GM06990 (cell line): ENCODE measurements at places on chromosomes 3 and 15.

- DNase-seq, result no peak
Measured at GRCh38 chr15:34725556-34725955, 29.2 kb downstream of the GJD2 start.

GRCh38 chr3:52743152-52743551, 27.6 kb downstream of the NEK4 start:
- no peak for DNase-seq

- no peak for DNase-seq
Measured at GRCh38 chr3:141431411-141432378, 55.1 kb upstream of the RASA2 start.

DNA sequence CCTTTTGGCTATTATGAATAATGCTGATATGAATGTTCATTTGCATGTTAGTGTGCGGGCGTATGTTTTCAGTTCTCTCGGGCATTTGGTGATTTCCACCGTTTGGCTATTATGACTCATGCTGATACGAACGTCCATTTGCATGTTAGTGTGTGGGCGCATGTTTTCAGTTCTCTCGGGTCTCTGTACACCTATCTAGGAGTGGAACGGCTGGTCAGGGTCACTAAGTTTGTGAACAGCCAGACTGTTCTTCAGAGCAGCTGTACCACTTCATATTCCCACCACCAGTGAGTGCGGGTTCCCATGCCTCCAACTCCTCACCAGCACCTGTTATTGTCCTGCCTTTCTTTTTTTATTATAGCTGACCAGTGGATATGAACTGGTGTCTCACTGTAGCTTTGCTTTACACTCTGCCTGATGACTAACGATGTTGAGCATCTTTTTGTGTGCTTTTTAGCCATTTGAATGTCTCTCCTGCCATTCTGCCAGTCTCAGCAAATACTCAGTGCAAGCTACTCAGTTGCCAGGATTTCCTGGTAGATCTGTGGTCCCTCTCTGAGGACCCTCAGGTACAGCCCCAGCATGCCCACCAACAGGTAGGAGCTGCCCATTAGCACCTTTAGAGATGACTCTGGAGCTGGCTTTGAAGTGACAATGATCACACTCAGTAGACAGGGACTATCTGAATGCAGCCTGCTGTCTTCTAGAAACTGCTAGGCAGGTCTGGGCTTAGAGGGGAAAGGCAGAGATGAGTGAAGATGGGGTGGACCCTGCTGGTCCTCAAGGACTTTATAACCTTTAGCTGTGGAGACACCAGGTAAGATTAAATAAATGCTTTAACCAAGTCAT, 141.1 kb downstream of the XXYLT1 start:
- peak; percentile 85 for DNase-seq

DNA sequence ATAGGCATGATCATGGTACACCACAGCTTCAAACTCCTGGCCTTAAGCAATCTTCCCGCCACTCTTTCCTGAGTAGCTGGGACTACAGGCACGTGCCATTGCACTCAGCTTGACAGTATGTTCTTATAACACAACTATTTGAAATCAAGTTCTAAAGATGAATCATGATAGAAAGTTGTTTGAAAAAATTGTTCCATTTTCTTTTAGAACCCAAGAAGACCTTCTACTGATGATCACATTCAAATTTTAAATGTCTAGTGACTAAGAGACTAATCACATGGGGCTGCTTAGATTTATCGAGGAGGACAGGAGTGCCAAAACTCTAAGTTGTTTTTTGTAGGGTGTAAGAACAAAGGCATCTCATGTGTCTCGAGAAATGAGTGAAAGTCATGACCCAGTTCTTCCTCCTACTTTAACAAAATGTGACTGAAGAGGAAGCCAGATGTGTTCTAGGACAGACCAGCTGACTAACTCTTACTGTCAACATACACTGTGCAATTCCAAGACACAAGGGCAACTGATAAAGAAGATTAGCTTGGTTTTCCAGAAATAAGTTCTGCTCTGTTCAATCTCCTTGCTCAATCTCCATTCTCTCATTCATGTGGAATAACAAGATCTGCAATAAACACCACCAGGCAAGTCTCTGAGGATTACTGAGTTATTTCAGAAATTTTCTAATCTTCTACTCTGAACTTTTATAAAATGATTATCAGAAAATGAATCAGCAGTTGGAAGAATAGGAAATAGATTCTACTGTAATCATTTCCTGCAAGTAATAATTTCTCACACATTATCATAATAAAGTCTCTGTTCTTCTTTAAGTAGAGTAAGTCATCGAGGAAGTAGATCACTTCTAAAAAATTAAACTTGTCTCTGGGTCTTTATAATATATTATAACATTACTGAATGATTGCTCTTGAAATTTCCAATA, 122.6 kb upstream of the CCNL1 start:
- DNase-seq, result no peak

GRCh38 chr3:176927706-176928581, 269.3 kb downstream of the TBL1XR1 start:
- DNase-seq, result no peak

- no peak for DNase-seq
Measured at GRCh38 chr3:180563406-180563805, 38.6 kb upstream of the TTC14 start.

DNA sequence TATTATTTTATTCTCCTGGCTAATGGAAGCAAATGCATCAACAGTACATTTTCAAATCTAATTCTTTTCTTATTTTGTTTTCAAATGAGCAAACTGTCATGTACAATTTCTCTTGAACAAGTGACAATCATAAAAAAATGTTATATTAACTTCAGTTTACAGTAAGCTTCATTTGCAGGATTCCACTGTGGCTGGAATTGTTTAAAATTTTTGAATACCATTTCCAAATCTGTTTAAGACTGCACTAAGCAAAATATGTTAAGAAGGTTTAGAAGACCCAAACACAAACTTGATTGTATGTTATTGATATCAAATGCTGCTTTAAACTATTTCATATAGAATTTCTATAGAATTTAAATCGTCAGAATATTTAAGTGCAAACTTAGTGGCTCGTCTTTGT, 92.8 kb downstream of the ZNF280D start:
- no peak for DNase-seq

GRCh38 chr15:25544076-25544475, 105.3 kb upstream of the UBE3A start:
- DNase-seq, result no peak

- DNase-seq, result no peak
Measured at GRCh38 chr3:193207290-193208273, 33.4 kb upstream of the PLAAT1 start.

GRCh38 chr15:69615736-69616135, 163.1 kb downstream of the RPLP1 start:
- DNase-seq, result no peak

GRCh38 chr3:39096775-39097174, 10.7 kb downstream of the GORASP1 start:
- DNase-seq, result no peak

GRCh38 chr3:14991818-14992612, 44.6 kb downstream of the NR2C2 start:
- DNase-seq, result no peak

GRCh38 chr3:197122394-197122793, 92.8 kb upstream of the MELTF start:
- no peak for DNase-seq

DNA sequence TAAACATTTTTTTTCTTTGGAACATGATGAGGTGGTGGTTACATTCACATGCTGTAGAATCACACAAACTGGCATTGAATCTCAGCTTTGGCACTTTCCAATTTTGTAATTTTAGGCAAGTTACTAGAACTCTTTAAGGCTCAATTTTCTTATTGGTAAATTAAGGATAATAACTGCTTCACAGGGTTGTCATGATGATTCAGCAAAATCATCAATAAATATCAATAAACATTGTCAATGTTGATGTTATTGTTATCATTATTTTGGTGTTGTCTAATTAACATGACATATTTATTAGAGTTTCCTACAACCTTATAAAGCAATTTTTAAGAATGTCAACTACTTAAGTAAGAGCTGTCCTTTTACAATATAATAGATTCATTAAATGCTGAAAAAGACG, 1.6 kb downstream of the MDFIC2 start:
- DNase-seq, result no peak

- DNase-seq, result no peak
Measured at GRCh38 chr15:29785642-29786041, 36.6 kb downstream of the TJP1 start.

DNA sequence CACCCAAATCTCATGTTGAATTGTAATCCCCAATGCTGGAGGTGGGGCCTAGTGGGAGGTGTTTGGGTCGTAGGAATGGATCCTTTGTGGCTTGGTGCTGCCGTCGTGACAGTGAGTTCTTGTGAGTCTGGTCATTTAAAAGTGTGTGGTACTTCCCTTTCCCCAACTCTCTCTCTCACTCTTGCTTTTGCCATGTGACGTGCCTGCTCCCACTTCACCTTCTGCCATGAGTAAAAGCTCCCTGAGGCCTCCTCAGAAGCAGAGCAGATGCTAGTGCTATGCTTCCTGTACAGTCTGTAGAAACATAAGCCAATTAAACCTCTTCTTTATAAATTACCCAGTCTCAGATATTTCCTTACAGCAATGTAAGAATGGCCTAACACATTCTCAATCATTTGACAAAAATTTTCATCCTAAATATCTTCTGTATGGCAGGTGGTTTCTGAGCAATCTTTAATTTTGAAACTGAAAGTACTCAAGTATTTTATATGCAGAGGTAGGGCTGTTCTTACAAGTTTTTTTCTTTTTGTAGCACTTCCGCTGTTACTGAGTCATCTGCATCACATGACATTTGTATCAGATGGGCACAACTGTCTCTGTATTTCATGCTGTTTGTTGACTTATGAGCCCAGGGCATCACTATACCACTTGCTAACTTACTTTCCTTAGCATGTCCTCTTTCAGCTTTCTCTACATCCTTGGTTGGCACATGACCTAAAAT, 8.8 kb downstream of the RPL39L start:
- peak; percentile 52 for DNase-seq

GRCh38 chr3:64645243-64645642, 42.6 kb downstream of the ADAMTS9 start:
- DNase-seq, result no peak
